ENCODE measurements at places on chromosomes 7 and 10.

- H3K27ac ChIP-seq: peak overlapping the region; percentile 39
- H3K27me3 ChIP-seq: peaks cover 11% of the 10 kb centered on the region
- H3K4me3 ChIP-seq: peak overlapping the region; percentile 62
- DNase-seq: peak; percentile 10
These were observed 46.4 kb upstream of the MKRN1 start for GRCh38 chr7:140525743-140526142.

GRCh38 chr7:79453558-79454360, at the start of gene MAGI2:
MAGI2 (minus strand) TSS chr7:79453667; CDS start chr7:79453320, 347 bp downstream.
- H3K4me3 ChIP-seq: peak within 1 kb of the TSS; percentile 15
- no peaks in the 10 kb centered on the region for H3K4me1 ChIP-seq
- no peak for DNase-seq

DNA sequence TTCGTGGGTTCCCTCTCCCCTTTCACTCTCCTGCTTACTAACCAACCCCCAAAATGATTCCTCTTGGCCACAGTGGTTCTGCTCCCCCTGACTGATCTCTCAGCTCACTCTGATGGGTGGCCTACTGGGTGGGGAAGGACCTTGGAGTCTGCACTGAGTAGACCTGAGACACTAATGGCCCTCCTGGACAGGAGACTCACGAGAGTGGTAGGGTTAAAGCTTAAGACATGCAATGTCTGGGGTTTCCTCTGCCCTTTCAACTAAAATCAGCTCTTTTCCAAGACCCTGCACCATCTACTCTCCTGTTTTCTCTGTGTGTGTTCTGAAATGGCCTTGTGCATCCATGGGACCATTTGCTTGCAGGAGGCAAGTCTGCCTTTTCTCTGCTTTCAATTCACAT, 631.4 kb downstream of the ACTR3B start:
- H3K4me1 ChIP-seq: no peaks in the 10 kb centered on the region
- H3K27ac ChIP-seq: no peak overlapping the region
- H3K4me3 ChIP-seq: no peak overlapping the region
- DNase-seq: no peak

DNA sequence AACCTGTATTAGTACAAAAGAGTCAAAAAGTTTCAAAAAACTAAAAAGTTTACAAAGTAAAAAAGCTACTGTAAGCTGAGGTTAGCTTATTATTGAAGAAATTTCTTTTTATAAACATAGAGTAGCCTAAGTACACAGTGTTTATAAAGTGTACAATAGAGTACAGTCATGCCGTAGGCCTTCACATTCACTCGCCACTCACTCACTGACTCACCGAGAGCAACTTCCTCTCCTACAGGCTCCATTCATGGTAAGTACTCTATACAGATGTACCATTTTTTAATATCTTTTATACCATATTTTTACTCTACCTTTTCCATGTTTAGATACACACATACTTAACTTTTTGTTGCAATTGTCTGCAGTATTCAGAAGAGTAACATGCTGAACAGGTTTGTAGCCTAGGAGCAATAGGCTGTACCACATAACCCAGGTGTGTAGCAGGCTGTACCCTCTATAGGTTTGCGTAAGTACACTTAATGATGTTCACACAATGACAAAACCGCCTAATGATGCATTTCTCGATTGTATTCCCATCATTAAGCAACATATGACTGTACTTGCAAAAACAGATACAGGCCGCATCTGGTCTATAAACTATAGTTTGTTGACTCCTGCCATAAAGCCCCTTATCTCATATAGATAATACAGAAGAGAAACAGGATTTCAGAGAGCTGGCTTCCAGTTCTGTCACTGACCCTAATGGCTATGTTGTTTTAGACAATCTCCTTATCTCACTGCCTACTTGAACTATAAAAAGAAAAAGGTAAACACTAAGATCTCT, 438.8 kb downstream of the HTR7 start:
- H3K4me3 ChIP-seq: no peak overlapping the region
- DNase-seq: no peak
- H3K27ac ChIP-seq: no peak overlapping the region
- no peaks in the 10 kb centered on the region for H3K36me3 ChIP-seq

- DNase-seq: peak; percentile 61
- no peaks in the 10 kb centered on the region for H3K36me3 ChIP-seq
These were observed at the start of gene SLC4A2 for GRCh38 chr7:151059367-151060112. SLC4A2 (plus strand) TSS chr7:151059589; CDS start chr7:151061988, 2,399 bp downstream.

- DNase-seq: no peak
- H3K4me1 ChIP-seq: peaks cover 11% of the 10 kb centered on the region
- H3K36me3 ChIP-seq: no peaks in the 10 kb centered on the region
- no peak overlapping the region for H3K27ac ChIP-seq
- no peak overlapping the region for H3K4me3 ChIP-seq
These were observed 16.6 kb upstream of the GTPBP4 start for GRCh38 chr10:971613-972012.

DNA sequence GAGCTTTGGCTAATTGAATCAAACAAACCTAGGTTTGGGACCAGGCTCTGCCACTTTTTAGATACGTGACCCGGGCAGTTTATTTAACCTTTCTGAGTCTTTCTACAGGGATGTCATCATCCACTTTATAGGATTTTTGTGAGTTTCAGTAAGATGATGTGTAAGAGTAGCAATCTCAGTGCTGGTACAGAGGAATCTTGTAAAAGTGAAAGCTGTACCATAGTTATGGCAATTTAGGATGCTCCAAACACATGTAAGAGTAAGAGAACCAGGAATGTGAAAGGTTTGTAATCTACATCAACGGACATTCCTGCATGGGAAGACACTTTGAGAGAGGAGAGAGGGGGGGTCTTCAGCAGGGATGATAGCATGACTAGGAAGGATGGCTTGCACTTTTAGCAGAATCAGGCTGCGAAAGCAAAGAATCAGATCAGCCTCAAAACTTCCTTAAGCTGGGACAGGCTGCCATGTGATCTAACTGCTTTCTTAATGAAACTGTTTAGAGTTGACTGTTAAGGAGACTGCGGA, 968 bp downstream of the NOLC1 start:
- peak overlapping the region; percentile 98 for H3K27ac ChIP-seq
- peak overlapping the region; percentile 95 for H3K4me3 ChIP-seq
- peaks cover 4% of the 10 kb centered on the region for H3K36me3 ChIP-seq
- H3K27me3 ChIP-seq: no peaks in the 10 kb centered on the region

Measured in T-helper 17 cell (primary cell).